SK-N-SH (cell line): ENCODE measurements at places on chromosomes 4 and X.

DNA sequence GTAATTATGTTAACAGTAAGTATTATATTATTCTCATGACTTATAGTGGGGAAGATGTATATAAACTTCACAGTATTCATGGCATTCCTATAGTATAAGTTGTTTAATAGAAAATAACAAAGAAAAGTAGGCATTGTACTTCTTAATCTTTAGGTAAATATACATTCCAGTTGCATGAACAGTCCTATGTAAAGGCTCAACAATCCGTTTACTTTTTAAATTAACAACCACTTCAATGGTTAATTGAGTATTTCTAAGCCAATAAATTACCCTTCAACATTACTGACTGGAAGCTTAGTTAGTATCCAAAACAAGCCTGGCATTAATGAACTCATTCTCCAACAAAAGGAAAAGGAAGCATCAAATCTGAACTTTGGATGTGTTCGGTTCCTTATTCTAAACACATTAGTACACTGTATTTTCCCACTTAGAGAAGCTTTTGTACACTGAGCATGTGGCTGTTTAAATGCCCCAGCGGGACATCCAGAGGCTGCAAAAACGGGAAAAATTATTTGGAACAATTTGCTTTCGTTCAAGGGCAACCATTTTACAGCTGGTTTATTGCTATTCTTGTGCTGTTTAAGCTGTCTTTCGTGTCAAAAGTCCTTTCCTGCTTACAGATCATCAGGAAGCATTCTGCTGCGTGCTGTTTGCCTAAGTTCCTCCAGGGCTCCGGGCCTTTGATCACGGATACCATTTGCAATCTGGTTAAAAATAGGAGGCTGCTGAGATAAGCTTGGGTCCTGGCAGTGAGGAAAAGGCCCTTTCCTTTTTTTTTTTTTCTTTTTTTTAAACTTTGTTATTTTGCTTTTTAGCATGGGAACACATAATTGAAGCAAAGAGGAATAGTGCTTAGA lies 460.3 kb downstream of the SPRY1 start:
- DNase-seq, result peak; percentile 41

GRCh38 chr4:141132709-141133145 lies 542 bp downstream of the RNF150 start:
- DNase-seq, result peak; percentile 92

GRCh38 chr4:48033825-48034413 lies 17.3 kb downstream of the NIPAL1 start:
- DNase-seq, result peak; percentile 40

DNA sequence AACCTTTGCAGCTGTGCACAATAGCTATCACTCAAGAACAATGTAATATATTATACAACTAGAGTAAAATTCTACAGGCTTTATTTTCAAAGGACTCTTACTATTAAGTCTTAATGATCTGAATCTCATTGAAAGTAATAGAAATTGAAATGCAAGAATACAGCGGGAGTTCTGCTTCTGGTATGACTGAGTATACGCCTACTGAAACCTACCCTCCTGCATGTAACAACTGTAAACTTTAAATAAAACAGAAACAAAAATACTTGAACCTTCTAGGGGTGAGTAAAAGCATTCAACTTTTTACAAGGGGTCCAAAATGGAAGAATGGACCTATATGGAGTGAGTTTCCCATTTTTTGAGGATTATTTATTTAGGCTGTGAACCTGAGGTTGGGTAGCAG lies 13.5 kb downstream of the DCHS2 start:
- DNase-seq, result no peak

DNA sequence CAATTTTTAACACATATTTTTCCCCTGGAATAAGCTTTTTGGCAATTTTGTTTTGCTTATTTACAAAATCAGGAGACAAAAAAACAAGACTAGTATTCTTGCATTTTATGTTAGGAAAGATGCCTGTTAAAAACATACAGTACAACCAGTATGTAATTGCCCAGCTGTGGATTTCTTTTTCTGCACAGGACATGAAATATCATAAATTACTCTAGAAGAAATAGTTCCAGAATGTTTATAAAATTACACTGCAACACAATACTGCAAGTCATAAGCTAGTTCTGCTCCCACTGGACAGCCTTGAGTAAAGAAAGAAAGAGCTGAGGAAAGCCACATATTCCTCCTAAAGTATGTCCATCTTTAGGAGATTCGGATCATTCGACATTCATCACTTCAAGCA lies 133.5 kb downstream of the SCFD2 start:
- DNase-seq, result no peak
